T-helper 9 cell (primary cell): ENCODE measurements at places on chromosomes 12 and 14.
A peak's percentile ranks its signal among the peaks of the same experiment; 100 is the strongest.

DNA sequence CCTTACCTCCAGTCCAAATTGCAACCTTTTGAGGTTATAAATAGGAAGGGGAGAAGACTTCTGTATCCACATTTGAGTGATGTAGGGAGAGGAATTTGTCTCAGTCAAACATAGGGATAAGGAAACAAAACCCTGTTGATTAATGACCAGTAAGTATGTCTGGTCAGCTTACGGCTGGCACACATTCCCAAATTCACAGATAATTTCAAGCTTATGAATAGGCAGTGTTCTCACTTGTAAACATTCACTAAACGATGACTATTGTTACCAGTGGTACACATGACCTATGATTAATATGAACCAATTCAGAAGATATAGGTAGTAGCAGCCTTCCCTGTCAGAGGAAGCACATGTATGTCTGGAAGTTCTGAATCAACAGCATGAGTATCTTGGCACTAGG lies 33.0 kb upstream of the SLC5A8 start:
- DNase-seq: no peak

GRCh38 chr12:49582850-49583249 lies 14.9 kb upstream of the MCRS1 start:
- DNase-seq: no peak

- DNase-seq: no peak
Measured at GRCh38 chr14:68934066-68934465, 45.0 kb downstream of the ACTN1 start.

GRCh38 chr12:18549598-18549997 lies 188.2 kb downstream of the PLCZ1 start:
- no peak for DNase-seq

DNA sequence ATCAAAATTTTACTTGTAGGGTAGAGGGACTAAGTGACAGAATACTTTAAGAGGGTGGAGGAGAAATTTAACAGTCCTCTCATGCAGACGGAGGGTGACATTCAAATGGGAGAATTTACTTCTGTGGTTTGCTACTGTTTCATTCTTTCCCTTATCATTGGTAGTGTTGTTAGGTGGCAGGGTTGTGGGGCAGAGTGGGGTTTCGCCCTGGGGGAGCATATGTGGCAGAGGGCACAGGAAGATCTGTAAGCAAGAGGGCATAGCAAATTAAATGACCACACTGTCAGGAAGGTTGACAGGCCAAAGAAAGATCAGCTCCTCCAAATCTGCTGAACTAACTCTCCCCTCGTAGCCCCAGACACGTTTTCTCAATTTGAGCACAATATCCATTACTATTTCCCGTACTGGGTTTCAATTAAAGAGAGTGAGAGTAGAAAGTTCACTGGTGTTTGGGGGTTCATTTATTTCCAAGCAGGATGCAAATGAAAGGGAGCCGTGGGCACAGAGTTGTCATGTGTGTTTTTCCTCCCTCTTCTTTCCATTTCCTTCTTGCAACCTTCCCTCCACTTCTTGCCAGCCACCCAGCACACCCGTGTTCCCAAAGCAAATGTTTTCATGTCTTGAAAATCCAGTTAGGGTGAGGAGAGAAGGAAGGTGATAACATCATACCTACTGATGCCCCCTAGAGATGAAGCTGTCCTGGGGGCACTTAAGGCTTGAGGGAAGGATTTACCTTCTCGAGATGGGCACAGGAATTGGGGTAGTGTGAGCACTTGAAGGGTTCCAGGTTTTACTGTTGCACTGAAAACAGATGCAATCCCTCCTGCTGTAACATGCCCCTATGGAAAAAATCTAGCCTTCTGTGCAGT lies 6.5 kb upstream of the TBX3 start:
- DNase-seq: no peak

DNA sequence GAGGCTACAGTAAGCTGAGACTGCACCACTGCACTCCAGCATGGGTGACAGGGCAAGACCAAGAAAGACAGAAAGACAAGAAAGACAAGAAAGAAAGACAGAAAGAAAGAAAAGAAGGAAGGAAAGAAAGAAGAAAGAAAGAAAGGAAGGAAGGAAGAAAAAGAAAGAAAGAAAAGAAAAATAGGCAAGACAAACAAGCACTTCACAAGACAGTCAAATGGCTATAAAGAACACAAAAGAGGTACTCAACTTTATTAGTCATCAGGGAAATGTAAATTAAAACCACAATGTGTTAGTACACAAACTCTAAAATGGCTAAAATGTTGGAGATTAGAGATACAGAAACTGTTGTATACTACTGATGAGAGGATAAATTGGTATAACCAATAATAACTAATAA lies 6.6 kb downstream of the ATXN3 start:
- DNase-seq: no peak

DNA sequence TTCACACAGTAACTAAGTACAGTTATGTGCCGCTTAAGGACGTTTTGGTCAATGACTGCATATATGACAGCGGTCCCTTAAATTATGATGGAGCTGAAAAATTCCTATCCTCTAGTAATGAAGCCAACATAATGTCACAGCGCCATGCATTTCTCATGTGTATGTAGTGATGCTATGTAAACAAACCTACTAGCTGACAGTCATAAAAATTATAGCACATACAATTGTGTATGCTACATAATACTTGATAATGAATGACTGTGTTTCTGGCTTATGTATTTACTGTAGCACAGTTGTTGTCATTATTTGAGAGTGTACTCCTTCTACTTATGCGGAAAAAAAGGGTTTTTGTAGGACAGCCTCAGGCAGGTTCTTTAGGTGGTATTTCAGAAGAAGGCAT lies 99.7 kb downstream of the DACT1 start:
- DNase-seq: no peak

GRCh38 chr12:105613887-105614286 lies 283.4 kb downstream of the C12orf75 start:
- no peak for DNase-seq

- DNase-seq: no peak
Measured at GRCh38 chr12:131116468-131117117, 162.9 kb downstream of the ADGRD1 start.

DNA sequence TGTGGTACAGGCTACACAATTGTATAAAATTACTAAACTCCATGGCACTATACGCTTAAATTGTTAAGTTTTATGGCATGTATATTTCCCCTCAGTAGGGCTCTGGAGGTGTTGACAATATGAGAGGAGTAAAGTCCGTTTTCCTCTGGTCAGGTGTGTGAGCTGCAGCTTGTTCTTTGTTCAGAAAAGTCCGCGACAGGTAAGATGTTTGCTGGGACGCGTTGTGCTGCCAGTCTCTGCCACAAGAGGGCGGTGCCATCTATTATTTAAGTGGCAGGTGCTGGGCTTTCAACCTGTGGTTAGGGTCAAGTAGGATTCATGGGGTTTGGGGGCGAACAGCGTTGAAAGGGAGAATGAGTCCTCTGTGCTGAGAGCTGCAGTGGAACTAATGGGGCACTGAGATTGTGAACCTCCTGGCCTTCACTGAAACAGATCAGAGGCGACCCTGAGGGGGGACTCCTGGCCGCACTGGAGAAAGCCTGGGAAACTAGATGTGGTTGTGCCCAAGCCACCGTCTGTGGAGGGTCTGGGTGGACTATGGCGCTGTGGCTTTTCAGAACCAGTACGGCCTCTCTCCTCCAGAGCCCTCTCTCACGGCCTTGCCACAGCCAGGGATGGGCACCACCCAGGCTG lies 179.0 kb downstream of the SLC15A4 start:
- DNase-seq: peak; percentile 6

DNA sequence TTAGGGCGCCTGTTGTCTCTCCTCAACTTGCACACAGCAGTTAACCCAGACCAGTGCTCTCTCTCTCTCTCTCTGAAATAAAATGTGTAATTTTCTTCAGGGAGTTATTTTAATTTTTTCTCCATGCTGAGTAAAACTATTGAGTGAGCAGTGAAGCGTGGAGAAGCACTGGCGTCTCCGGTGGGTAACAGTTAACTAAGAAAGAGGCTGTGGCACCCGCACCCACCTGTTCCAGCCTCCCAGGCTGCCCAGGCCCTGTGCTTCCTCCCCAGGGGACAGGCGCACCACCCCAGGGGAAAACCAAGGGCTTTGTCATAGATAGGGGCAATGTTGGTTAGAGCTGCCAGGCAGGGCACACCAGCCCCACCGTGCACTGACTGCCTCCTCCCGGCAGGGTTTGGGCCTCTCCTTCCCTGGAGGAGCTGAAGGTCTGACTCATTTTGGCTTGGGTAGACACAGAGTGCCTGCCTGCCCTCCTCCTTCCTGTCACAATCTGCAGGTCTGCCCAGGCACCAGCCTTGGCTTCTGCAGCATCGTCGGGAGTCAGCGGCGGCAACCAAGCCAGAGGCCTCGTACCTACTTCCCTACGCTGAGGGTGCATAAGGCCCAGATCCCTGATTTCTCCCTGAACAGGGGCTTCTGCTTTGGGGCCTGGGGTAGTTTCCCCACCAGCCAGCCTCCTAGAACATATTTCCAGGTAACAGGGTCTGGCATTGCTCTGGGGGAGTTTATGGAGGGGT lies 3.9 kb downstream of the HOXC5 start:
- no peak for DNase-seq

- DNase-seq: no peak
Measured at GRCh38 chr12:90338365-90338764, 616.6 kb downstream of the CCER1 start.

DNA sequence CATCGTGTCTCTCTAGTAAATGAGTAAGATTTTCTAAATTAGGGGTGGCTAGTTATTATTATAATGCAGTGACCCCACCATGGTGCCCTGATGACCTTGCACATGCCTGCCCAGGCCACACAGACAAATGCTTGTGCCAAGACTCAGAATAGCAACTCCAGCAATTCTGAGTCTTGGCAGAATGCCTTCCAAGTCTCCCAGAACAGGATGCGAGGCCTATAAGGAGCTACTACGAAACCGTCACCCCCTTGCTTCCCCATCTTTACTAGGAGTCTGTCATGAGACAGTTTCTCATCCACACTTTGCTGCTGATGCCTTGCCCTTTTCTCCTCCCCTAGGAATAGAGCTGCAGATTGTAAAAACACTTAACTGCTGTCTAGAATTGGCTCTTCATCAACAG lies 559.9 kb downstream of the TRHDE start:
- no peak for DNase-seq

- no peak for DNase-seq
Measured at GRCh38 chr14:72619881-72620280, 274.0 kb downstream of the DPF3 start.

DNA sequence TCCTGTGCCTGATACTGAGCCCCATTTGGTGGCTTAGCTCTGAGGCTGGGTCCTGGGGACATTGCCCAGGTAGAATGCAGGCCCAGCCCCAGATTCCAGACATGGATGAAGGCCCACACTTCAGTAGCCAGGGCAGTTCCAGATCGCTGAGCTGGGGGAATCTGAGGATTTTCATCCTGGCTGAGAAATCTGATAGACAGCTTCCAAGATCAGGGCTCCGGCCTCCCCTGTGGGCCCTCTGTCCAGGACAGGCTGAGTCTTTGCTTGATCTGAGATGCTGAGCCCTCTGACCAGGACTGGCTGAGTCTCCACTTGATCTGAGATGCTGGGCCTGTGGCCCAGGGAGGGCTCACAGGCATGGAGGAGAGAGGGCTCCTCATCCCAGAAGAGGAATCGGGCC lies 3.3 kb upstream of the RASAL1 start:
- DNase-seq: no peak

- no peak for DNase-seq
Measured at GRCh38 chr14:70754991-70755390, 54.3 kb downstream of the MAP3K9 start.

- no peak for DNase-seq
Measured at GRCh38 chr12:6970096-6970527, 352 bp downstream of the PHB2 start.

- peak; percentile 6 for DNase-seq
Measured at GRCh38 chr12:5003025-5003666, 40.5 kb upstream of the KCNA5 start.

- DNase-seq: no peak
Measured at GRCh38 chr12:21634245-21634644, 23.4 kb downstream of the LDHB start.

DNA sequence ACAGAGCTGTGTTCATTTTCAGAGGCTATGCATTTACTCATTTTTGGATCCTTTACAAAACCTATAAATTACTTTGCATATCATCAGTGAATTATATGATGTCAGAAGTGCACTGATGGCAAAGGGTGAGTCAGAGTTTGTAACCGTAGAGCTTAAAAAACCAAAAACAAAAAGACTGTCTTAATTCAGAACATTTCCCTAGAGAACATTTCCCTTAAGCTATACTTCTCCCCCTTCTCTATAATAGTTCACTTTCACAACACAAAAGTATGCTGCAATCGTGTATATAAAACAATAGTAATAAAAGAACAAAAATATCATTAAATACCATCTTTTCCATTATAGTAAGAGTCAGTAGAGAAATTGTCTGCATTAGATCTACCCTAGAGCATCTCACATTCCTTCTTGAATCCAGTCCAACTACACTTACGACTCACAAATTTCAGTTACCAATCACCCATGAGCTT lies 934.9 kb downstream of the LRFN5 start:
- no peak for DNase-seq

DNA sequence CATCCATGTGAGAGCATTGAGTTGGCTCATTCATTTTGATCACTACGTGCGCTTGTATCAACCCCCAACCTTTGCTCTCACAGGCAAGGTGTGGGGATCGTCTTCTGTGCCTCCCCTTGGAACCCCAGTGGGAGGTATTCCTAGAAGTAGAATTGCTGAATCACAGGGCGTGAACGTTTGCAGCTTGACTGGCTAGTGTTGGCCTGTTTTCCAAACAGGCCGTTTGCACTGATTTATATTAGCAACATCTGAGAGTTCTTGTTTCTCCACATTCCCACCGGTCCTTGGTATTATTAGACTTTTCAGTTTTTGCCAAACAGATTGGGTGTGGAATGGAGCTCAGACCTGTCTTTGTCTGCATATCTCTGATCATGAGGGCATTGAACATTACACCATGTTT lies 288.6 kb upstream of the PWP1 start:
- no peak for DNase-seq

DNA sequence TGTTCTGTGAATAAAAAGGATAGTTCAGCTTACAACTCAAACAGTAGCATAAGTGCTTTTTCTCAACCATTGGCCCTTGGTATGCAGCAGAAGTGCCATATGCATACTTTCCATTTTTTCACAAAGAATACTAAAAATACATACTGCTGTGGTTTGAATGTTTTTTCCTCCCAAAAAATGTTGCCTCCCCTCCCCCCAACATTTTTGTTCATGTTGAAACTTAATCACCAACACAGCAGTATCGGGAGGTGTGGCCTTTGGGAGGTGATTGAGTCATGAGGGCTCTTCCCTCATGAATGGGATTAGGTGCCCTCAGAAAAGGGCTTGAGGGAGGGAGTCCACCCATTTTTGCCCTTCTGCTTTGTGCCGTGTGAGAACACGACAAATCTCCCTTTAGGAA lies 198.6 kb downstream of the ESR2 start:
- no peak for DNase-seq
